Hematopoietic multipotent progenitor cell treated with erythropoietin and hydrocortisone succinate and interleukin-3 and kit ligand, for 4 days (in vitro differentiated cells): ENCODE measurements at places on chromosomes 2 and 18.

GRCh38 chr2:163970058-163970813 lies 234.4 kb upstream of the FIGN start:
- DNase-seq: no peak

- no peak for DNase-seq
These were observed 97.5 kb downstream of the STPG4 start for GRCh38 chr2:47057687-47058002.

DNA sequence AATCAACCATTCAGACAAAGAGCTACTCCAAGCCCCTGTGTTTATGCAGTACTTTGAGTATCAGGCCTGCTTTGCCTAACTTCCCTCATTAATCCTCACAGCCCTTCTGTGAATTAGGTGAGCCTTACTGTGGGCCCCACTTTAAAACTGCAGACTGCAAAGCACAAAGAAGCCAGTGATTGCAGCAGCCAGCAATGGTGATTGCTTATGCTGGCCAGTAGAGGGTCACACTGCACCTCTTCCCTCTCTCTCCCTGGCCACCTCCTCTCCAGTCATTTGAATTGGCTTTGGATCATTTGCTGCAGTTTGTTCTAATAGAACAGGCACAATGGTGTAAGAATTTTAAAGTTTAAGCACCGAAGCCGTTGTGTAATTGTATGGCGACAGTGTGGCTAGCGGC lies 229.9 kb downstream of the AGPS start:
- no peak for DNase-seq

- DNase-seq: peak; percentile 74
These were observed 105.9 kb downstream of the LBH start for GRCh38 chr2:30336978-30337841.

DNA sequence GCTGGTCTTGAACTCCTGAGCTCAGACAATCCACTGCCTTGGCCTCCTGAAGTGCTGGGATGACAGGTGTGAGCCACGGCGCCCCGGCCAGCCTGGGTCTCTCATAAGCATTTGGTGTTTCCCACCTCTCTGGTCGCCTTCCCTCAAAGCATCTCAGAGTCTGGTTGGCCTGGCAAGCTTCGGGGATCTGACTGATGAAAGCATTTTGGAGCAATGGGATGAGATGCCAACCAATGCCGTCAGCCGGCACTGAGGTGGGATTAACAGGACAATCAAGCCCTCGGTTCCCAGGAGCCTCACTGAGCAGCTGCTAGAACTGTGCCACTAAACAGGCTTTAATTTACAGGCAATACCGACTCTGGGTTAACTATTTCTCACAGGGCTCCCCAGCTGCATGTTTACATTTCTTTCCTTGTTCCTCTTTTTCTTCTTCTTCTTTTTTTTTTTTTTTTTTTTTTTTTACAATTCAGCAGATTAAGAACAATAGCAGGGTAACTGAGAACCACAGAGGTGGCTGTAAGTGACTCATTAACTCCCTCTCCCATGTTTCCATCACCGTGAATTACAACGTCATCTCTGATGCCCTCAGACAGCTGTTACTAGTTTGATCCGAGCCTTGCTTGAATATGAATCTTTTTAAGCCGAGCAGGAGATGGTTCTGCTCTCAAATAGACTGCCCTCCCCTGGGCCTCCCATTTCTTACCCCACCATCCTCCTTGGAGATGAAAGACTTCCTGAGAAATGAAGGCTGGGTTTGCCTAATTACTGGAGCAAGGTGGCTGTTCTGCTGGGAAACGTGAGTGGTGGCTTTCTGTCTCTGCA lies 37.9 kb downstream of the ODC1 start:
- peak; percentile 88 for DNase-seq

GRCh38 chr2:148643421-148643820 lies 1.1 kb upstream of the EPC2 start:
- no peak for DNase-seq

DNA sequence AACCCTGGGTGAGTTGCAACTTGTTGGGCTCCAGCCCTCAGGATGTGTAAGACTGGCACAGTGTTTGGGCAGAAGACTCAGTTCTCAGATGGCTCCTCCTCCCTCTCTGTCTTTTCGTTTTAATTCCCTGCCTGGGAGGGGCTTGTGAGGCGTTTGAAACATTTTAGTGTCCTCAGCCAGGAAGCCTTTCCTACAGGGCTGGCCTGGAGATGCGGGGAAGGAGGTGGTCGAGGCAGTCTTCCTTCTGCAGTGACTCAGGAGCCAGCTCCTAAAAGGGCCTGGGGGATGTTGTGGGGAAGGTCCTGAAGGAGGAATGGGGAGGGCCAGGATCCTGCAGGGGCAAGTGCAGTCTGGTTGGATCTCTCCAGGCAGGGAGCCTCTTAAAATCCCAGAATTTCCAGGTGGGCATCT lies 22.1 kb upstream of the IGFBP5 start:
- DNase-seq: no peak

- peak; percentile 76 for DNase-seq
These were observed 121.1 kb downstream of the ACOXL start for GRCh38 chr2:110853516-110853915.

GRCh38 chr2:218260742-218261422 lies at the start of gene GPBAR1:
Gene GPBAR1, plus strand, starts transcription at chr2:218261015. Its CDS starts 1,710 bp downstream, at chr2:218262725.
- DNase-seq: peak; percentile 24
